ENCODE measurements at places on chromosomes 12 and 14. TPM values are rescaled to one million over a fixed set of nuclear protein-coding genes. Genes with fewer than 3 reads are reported as not detected.
A peak's percentile ranks its signal among the peaks of the same experiment; 100 is the strongest.

DNA sequence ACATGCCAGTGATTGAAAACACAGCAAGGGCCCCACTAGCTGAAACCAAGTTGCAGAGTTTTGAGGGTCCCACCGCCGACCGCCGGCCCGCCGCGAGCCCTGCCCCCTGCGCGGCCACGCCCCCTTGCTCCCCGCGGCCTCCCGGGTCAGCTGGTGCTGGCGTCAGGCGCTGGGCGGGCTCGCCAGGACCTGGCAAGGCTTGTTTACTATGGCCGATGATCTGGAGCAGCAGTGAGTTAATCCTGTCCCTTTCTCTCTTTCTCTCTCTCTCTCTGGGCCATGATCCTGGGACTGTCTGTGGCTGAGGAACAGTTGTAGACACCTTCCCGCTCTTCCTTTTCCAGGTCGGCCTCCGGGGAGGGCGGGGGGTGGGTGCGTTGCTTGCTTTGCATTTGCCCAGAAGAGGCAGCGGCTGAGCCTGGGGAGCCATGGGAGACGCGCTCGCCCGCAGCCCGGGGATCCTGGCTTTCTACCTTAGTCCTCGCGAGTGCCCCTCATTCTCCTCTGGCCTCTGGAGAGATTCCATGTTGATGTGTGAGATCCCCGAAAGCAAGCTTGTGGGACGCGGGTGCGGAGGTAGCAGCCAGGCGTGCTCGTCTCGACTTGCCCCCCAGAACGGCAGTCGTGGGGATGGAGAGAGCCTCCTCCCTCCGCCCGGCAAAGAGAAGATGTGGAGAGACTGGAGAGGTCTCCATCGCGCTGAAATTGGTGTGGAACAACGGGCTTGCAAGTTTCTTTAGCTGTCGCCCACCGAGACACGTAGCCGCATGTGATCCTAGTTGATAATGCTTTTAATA is at the start of gene ABHD4:
ABHD4 (plus strand) TSS at position 202 of the 797 bp plus-strand sequence; CDS start at position 209, 7 bp downstream.
- DNase-seq, result peak; percentile 72

- no peak for DNase-seq
These were observed 122.9 kb downstream of the PRKCH start for GRCh38 chr14:61444215-61444768.

GRCh38 chr12:40202095-40203059 is 22.4 kb upstream of the LRRK2 start:
- DNase-seq, result no peak

DNA sequence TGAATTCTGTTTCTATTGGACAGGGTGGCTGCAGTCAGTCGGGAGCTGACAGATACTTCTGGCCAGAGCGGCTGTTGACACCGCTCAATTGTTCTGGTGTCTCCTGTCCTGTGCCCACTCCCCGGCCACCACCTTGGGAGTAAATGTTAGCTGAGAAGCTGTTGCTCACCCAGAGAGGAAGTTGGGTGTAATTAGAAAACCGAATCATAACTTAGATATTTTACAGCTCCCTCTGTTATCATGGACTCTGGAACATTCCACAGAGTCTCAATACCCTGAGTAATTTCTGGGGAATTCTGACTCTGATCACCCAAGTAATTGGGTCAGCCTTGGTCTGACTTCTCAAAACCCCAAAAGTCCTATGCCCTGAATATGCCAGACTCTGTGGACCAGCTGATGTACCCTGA is 58.3 kb upstream of the RFLNA start:
- peak; percentile 81 for DNase-seq

Gene ZDHHC22
- not detected for total RNA-seq

Gene PXN
- total RNA-seq, result 63.0 TPM
